Activated CD4-positive, alpha-beta memory T cell treated with anti-CD3 and anti-CD28 coated beads for 36 hours (primary cell): ENCODE measurements at places on chromosomes 3 and 15.

DNA sequence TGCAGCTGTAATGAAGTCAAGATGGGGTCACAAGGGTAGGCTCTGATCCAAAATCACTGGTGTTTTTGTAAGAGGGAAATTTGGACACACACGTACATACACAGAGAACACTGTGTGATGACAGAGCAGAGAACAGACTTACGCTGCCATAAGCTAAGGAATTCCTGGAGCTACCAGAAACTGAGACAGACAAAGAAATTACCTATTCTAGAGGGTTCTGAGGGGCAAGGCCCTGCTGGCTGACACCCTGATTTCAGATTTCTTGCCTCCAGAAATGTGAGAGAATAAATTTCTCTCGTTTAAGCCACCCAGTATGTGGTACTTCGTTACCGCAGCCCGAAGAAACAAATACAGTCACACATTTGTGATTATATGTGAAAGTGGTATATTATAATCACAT lies 24.8 kb downstream of the CBLB start:
- H3K27me3 ChIP-seq: no peaks in the 10 kb centered on the region
- H3K4me3 ChIP-seq: no peak overlapping the region
- H3K27ac ChIP-seq: no peak overlapping the region
- no peak for DNase-seq
- peaks cover 56% of the 10 kb centered on the region for H3K4me1 ChIP-seq

- H3K4me1 ChIP-seq: no peaks in the 10 kb centered on the region
- no peak overlapping the region for H3K4me3 ChIP-seq
- no peak for DNase-seq
Observed at GRCh38 chr3:119098619-119099222, 47.2 kb upstream of the TEX55 start.

DNA sequence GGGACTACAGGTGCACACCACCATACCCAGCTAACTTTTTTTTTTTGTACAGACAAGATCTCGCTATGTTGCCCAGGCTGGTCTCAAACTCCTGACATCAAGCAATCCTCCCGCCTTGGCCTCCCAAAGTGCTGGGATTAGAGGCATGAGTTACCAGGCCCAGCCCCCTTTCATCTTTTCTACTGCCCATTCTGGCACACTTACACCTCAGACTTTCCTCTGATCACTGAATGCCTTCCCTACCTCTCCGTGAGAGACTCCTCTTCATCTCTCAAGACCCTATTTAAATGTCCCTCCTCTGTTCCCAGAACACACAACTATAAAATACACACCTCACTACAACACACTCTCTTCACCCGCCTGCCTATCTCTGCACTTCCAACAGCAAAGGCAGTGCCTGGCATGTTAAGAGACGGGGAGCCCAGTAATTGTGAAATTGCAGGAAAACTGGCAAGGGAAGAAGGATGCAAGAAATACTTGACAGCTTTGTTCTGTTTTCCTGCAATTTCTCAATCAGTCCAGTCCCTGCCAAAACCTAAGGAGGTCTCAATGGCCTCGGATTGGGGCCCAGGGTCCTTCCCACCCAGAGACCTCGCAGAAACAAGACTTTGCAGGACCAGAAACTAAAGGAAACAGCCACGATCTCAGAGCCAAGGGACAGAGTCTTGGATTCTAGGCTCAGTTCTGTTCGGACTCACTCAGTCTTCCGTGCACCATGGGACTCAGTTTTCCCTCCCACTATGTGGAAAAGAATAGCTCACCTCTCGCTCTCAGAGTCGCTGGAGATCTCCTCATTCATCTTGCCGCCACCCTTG lies 849 bp downstream of the RRP9 start:
- peak overlapping the region; percentile 59 for H3K27ac ChIP-seq
- peaks cover 29% of the 10 kb centered on the region for H3K4me1 ChIP-seq
- peak overlapping the region; percentile 87 for H3K4me3 ChIP-seq
- DNase-seq: no peak
- peaks cover 16% of the 10 kb centered on the region for H3K36me3 ChIP-seq

DNA sequence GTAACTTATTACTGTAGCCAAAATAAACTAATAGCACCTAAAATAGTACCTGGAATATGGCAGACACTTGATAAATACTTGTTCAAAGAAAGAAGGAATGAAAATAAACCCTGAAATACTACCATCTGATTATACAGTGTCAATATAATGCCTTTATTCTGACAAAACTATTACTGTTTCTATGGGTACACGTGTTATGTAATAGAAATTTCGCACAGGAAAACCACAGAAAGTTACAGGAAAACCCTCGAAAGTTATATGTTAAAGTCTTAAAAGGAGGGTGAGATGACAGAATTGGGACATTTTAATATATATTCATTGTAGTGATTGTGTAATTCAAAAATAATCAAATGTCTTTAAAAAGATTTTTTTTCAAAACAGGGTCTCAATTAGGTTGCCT lies 28.8 kb downstream of the ETFA start:
- H3K36me3 ChIP-seq: peaks cover 50% of the 10 kb centered on the region
- no peaks in the 10 kb centered on the region for H3K27me3 ChIP-seq
- H3K27ac ChIP-seq: no peak overlapping the region
